ENCODE measurements at places on chromosomes 6 and 20.
A peak's percentile ranks its signal among the peaks of the same experiment; 100 is the strongest.

DNA sequence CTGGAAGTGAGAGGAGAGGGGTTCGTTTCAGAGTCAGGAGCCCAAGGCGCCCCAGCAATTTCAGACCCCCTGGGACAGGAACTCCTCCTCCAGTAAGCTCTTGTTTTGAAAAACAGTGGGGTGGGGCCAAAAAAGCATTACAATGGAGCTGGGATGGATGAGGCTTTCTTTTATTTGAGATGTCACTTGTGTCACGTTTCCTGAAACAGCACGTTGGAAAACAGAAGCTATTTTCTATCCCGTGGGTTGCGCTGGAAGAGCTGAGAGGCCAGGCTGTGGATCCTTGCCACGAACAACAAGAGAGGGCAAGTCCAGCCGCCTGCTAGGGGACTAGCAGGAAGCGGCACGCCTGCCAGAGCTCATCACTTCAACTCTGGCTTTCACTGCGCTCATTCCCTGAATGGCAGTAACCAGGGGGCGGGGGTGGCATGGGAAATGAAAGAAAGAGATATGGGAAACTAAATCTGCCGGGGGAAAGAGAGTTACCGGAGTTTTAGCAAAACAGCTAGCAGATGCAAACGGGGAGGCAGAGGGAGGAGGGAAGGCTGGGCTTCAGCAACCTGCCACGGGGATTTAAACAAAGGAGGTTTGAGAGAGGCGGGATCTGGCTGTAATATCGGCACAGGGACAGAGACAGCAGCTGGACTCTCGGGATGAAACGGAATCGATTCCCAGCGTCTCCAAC lies 34.6 kb downstream of the GCNT2 start:
- DNase-seq = peak; percentile 76

DNA sequence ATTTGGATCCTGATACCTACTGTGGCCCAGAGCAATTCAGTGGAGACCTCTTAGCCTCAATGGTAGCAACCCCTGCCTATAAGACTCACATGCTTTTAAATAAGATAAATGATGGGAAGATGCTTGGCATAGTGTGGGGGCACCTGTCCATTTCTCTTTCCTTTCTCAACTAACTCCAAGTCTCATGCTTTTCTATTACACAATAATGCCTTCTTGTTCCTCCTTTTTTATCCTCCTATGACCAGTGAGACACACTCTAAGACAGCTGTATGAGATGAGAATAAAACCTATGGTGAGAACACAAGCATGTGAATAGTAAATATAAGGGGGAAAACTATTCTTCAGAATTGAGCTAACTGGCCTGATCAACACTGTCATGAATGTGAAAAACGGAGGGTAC lies 147.0 kb upstream of the STXBP5 start:
- no peak for DNase-seq

GRCh38 chr6:101398716-101399615 lies 5.5 kb downstream of the GRIK2 start:
- DNase-seq = no peak

GRCh38 chr20:49916146-49917002 lies 1.0 kb upstream of the SPATA2 start:
- DNase-seq = no peak

DNA sequence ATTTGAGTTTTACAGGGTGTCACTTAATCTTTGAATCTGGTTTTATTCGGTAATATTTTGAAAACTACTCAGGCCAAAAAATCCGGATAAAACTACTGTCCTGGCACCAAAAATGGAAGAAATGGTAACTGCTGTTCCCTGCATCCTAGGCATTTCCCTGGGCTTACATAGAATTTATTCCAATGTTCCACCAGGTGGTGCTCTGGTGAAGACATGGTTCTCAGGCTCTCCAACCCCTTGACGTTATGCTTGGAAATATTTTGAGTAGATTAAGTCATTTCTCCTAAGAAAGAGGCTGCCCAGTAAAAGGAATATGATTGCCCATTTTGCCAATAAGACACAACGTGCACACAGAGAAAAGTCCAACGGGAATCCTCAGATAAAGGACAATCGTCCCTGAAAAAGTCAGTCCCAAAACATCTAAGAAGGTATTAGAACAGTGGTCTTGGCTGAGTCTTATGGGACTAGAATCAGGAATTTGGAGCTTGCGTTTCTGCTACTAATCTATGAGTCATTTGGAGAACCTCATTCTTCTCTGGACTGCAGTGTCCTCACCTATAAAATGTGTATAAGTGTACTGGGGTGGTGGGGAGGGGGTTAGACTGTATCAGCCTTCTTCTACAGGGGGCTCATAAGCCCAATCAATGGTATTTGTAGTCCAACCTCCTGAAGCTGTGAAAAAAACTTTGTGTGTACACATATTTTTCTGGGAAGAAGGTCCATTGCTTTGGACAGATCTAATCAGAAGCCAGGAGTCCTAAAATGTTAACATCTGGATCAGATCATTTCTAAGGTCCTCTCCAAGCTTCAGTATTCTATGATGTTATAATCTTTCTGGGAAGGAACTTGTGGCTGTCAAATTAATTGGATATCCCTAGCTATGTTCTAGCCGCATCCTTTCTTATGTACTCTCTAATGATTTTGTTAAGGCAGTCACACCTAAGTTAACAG lies 131.0 kb upstream of the BMP2 start:
- DNase-seq = no peak

Data from NCI-H446 treated with DMSO at 0.1 percent for 48 hours (cell line).